GM23338 (cell line): ENCODE measurements at places on chromosomes 3 and 15. TPM values are rescaled to one million over a fixed set of nuclear protein-coding genes. Genes with fewer than 3 reads are reported as not detected.

The EHHADH gene
- polyA plus RNA-seq = 1.7 and 2.5 TPM in 2 replicates

The ZNF80 gene
- polyA plus RNA-seq = not detected in 2 replicates

The TRH gene
- polyA plus RNA-seq = 0.10 TPM in 1 of 2 replicates, not detected in the other

The CLPX gene
- 18.9 and 20.6 TPM in 2 replicates for polyA plus RNA-seq

The TGM4 gene
- not detected in 2 replicates for polyA plus RNA-seq

The GABRB3 gene
- polyA plus RNA-seq = 46.8 and 56.5 TPM in 2 replicates

The GPR176 gene
- polyA plus RNA-seq = 60.0 and 62.9 TPM in 2 replicates

The GRK7 gene
- not detected in 2 replicates for polyA plus RNA-seq

The OIP5 gene
- 60.0 and 71.7 TPM in 2 replicates for polyA plus RNA-seq

The CYP1A1 gene
- 0.16 and 0.21 TPM in 2 replicates for polyA plus RNA-seq

The ZNF502 gene
- polyA plus RNA-seq = 1.7 and 2.9 TPM in 2 replicates

The LOXL1 gene
- 6.9 and 10.3 TPM in 2 replicates for polyA plus RNA-seq

The MUSTN1 gene
- polyA plus RNA-seq = 0.40 and 1.2 TPM in 2 replicates

The IL20RB gene
- polyA plus RNA-seq = 1.7 TPM in 2 replicates

The FAM98B gene
- polyA plus RNA-seq = 10.1 and 11.6 TPM in 2 replicates

The GOLGA6L7 gene
- 0.23 and 0.47 TPM in 2 replicates for polyA plus RNA-seq

The DPPA2 gene
- 18.9 and 21.5 TPM in 2 replicates for polyA plus RNA-seq

The PCOLCE2 gene
- polyA plus RNA-seq = 17.4 and 22.6 TPM in 2 replicates

The RBPMS2 gene
- 171 and 179 TPM in 2 replicates for polyA plus RNA-seq

The P3H2 gene
- polyA plus RNA-seq = 7.2 and 8.2 TPM in 2 replicates

The PLA2G4B gene
- polyA plus RNA-seq = 9.5 and 9.6 TPM in 2 replicates

The SLC15A2 gene
- polyA plus RNA-seq = 0.26 and 0.49 TPM in 2 replicates

The TTC21A gene
- polyA plus RNA-seq = 1.8 and 2.5 TPM in 2 replicates

The P2RY14 gene
- polyA plus RNA-seq = 0.95 and 1.2 TPM in 2 replicates

The UBA3 gene
- 40.4 and 53.2 TPM in 2 replicates for polyA plus RNA-seq

The APH1B gene
- 14.3 and 16.3 TPM in 2 replicates for polyA plus RNA-seq

The ACTC1 gene
- polyA plus RNA-seq = 35.9 and 38.3 TPM in 2 replicates

The CDHR4 gene
- 0.26 and 0.28 TPM in 2 replicates for polyA plus RNA-seq

The DUSP7 gene
- polyA plus RNA-seq = 5.6 and 5.9 TPM in 2 replicates

The GP5 gene
- 0.15 TPM in 1 of 2 replicates, not detected in the other for polyA plus RNA-seq

The PXYLP1 gene
- 8.9 and 9.3 TPM in 2 replicates for polyA plus RNA-seq

The GOLGA8Q gene
- polyA plus RNA-seq = not detected in 2 replicates

The MAP1A gene
- 0.81 and 0.85 TPM in 2 replicates for polyA plus RNA-seq

The CTXND1 gene
- polyA plus RNA-seq = 0.05 TPM in 1 of 2 replicates, not detected in the other

The TUSC7 gene
- polyA plus RNA-seq = not detected in 2 replicates

The AADAC gene
- not detected in 2 replicates for polyA plus RNA-seq

The ARHGAP11A gene
- polyA plus RNA-seq = 21.4 and 28.3 TPM in 2 replicates

The CMC1 gene
- 144 and 146 TPM in 2 replicates for polyA plus RNA-seq

The CCR8 gene
- polyA plus RNA-seq = 0.23 and 0.55 TPM in 2 replicates

The MFSD1 gene
- 3.3 and 4.3 TPM in 2 replicates for polyA plus RNA-seq

The PRICKLE2 gene
- 0.80 and 1.1 TPM in 2 replicates for polyA plus RNA-seq

The MAGI1 gene
- 23.8 and 27.4 TPM in 2 replicates for polyA plus RNA-seq

The KBTBD13 gene
- 0.09 TPM in 1 of 2 replicates, not detected in the other for polyA plus RNA-seq

The POTEB3 gene
- polyA plus RNA-seq = not detected in 2 replicates

The CTXN2 gene
- 0.10 TPM in 1 of 2 replicates, not detected in the other for polyA plus RNA-seq

The ASB14 gene
- 0.38 and 0.87 TPM in 2 replicates for polyA plus RNA-seq
